ENCODE measurements at places on chromosomes 4 and X.

DNA sequence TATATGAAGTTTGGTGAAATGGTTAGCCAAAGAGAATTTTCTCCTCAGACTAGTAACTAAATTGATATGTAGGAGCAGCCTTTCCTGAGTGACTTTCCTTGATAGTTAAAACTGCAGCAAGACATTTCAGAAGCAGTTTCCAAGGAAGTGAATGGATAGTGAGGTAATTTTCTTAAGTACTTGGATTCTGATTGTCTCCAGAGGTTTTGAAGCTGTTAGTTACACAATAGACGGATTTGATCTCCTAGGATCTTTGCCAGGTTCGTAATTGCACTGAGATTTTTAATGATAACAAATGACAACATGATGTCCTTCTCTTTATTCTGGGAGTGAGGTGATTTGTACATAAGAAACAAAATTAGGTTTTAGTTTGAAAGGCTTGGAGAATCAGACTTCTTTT lies 29.2 kb downstream of the PRRG1 start:
- DNase-seq = no peak

GRCh38 chr4:26782168-26782829 lies 78.3 kb upstream of the STIM2 start:
- no peak for DNase-seq

DNA sequence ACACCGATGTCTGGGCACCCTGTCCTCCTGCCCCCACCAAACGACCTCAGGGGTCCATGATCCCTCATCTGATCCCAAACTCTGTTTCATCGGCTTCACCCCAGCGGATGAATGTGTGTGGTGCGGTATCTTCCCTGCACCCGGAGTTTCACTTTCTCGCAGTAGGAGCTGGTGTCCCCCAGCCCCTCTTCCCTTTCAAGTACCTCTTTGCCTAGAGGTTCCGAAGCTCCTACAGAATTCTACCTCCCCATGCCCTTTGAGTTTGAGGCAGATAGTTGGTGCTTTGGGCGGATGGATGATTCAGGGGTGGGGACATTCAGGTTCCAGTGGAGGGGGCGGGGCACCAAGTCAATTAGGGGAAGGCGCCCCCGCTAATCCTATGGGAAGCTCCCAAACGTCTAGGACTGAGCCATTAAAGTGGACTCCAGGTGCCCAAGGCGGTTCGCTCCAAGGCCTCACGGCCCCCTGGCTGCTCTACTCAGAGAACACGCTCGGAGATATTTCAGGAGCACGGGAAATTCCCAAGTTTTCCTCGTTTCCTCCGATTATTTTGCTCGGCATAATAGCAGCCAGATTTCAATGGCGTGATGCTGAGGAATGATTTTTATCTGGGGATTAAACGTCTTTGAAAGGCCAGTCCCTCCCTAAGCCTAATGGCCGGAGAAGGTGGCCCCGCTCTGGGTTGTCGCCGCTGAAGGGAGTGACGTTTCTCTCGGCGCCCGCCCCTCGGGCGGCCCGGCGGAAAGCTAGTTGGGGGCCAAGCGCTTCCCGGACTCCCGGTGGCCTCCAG lies 1.3 kb downstream of the MSX1 start:
- no peak for DNase-seq

- no peak for DNase-seq
Observed at GRCh38 chr4:122636697-122637096, 15.8 kb upstream of the IL21 start.

- DNase-seq = no peak
Observed at GRCh38 chrX:39677978-39678791, 419.6 kb downstream of the BCOR start.

- DNase-seq = no peak
Observed at GRCh38 chrX:131827935-131828334, 195.2 kb upstream of the STK26 start.

- DNase-seq = no peak
Observed at GRCh38 chrX:40004921-40005291, 92.9 kb downstream of the BCOR start.

GRCh38 chr4:18106620-18107019 lies 85.1 kb upstream of the LCORL start:
- no peak for DNase-seq

GRCh38 chr4:32037399-32037798 lies 1317.2 kb downstream of the PCDH7 start:
- DNase-seq = no peak

DNA sequence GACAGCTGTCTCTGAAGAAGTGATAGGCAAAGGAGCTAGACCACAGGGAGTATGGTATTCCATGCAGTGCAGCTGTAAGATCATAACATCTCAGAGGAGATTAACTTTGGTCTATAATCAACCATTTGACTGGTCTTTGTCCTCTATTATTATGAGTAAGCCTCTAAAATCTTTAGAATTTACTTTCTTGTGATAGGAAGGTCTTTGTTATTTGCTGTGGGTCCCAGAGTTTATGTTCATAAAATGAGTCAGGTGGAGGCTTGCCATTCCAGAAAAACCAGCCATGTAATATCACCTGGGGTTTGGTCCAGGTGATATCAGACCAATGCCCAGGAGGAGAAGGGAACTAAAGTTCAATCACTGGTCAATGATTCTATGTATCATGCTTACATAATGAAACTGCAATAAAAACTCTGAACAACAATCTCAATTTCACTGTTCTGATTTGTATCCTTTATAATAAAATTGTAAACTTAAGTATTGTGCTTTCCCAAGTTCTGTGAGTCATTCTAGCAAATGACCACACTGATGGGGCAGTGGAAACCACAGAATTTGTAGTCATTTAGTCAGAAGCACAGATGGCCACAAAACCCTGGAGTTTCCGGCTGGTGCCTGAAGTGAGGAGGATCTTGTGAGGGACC lies 239.6 kb upstream of the TRAM1L1 start:
- no peak for DNase-seq

DNA sequence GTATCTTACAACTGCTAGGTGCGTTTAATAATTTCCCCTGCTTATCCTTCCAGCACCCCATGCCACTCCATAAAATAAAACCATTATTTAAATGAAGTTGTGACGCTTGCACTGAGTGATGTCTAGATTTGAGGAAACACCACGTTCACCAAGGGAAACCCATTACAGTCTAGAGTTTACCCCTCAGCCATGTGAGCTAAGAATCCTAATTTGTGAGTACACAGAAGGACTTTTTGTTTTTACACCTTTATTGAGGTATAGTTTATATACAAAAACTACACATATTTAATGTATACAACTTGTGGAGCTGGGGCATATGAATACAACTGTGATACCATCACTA lies 326.8 kb downstream of the RAPGEF2 start:
- no peak for DNase-seq

GRCh38 chr4:99710020-99710419 lies 52.4 kb upstream of the C4orf54 start:
- no peak for DNase-seq

DNA sequence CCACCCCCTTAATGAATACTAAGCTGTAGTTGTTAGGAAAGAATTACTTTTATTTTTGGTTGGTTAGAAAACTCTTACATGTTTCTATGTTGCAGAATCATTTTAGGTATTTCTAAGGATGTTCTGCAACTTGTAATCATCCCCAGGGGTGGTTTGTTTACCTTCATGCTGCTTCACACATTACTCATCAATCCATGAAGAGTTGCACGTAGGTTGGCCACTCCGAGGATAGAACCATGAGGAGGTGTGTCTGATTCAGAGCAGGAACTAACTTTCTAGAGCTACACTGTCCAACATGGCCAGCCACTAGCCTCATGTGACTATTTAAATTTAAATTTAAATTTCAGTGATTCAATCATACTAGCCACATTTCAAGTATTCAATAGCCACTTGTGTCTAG lies 127.2 kb upstream of the FRMPD4 start:
- DNase-seq = no peak

GRCh38 chrX:2220829-2221567 lies 279.8 kb downstream of the DHRSX start:
- DNase-seq = no peak

- DNase-seq = no peak
Observed at GRCh38 chr4:55613621-55614020, 21.6 kb upstream of the PDCL2 start.

DNA sequence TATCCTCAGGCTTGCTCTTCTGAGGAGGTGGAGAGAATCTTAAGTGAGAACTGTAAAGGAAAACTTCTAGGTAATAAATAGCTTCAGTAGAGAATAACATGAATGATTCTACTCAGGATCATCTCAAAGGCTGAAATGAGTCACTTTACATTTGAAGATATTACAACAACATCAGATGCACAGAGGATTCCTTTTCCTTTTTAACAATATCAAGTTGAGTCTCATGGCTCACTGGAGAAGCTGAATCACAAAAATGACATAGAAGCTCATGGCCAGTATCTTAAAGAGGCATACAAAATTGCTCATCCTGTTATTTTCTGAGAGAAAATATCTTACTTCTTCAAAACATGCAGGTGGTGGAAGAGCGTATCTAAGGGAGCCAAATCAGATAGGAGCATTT lies 72.5 kb upstream of the EMCN start:
- no peak for DNase-seq

DNA sequence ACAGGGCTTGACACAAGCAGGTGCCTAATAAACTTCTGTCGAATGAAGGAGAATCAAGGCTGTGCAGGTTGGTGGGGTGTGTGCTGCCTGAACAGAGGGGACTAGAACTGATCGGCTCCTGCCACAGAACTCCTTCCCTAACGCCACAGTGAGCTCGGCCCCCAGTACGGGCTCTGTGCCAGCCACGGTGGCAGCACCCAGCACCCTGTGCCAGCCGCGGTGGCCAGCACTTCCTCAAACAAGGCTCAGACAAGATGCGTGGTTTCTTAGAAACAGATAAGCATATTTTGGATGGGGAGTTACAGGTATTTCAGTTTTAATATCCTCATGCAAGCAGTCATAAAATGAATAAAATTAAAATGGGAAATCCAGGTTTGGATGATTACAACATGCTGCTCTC lies 26.0 kb upstream of the C4orf50 start:
- no peak for DNase-seq

GRCh38 chr4:146506272-146506671 lies 15.5 kb downstream of the SLC10A7 start:
- DNase-seq = no peak

- no peak for DNase-seq
Observed at GRCh38 chr4:23166919-23167318, 474.2 kb downstream of the GBA3 start.

DNA sequence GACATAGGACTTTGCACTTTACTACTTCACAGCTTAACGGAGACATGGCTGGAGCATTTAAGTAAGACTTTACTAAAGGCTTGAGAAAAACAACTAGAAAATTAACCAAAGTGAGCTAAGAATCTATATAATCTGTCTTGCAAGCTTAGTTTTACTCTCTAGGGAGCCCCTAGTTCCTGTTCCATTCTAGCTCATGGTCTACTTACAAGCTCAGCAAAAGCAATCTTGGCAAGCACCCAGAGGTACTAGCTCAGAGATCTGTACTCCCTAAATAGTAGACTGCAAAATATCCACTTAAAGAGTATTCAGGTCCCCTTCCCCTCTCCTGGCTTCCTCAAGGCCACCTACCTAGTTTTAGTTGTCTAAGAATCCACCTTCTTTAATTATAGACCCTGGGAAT lies 469.0 kb downstream of the IDS start:
- DNase-seq = no peak

DNA sequence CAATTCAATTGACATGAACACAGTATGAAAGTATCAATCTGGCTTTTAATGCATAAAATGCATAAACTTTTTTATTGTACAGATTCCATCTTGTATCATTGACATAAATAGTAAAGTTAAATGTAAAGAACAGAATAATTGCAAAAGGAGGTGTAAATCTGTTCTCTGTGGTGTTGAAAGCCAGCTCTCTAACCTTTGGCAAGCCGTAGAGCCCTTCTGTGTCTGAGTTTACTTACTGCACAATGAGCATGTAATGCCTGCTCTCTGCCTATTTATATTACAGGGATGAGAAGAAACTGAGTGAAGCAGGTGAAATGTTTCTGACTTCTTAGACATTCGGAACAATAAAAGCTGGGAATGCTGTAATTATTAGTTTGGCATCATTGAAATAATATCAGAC lies 389.3 kb upstream of the EPHA5 start:
- DNase-seq = no peak

- DNase-seq = no peak
Observed at GRCh38 chr4:86757468-86757867, 91.7 kb downstream of the SLC10A6 start.

- DNase-seq = no peak
Observed at GRCh38 chr4:110248100-110248499, 49.7 kb upstream of the ELOVL6 start.

DNA sequence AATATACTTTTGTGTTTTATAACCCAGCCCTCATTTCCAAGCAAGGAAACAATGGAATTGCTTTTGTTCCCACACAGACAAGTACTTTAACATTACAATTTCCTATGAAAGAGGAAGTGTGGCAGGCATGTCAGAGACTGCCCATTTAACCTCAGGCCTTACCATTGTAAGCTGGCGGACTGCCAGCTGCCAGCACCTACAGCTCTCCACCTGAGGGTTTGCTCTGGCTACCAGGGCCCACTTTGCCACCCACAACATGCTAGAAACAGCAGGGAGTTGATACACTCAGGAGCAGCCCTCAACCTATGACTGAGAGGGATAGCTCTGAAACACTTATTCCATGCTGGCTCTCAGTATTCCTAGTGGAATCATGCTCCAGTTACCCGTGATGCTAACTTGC lies 152.3 kb upstream of the PRDX4 start:
- no peak for DNase-seq

- DNase-seq = no peak
Observed at GRCh38 chr4:126916049-126916625, 716.6 kb upstream of the INTU start.
